ENCODE measurements at places on chromosomes 3 and 15. TPM values are rescaled to one million over a fixed set of nuclear protein-coding genes. Genes with fewer than 3 reads are reported as not detected.

The GNAT1 gene
- not detected for total RNA-seq

The PLSCR4 gene
- total RNA-seq = 0.12 TPM

DNA sequence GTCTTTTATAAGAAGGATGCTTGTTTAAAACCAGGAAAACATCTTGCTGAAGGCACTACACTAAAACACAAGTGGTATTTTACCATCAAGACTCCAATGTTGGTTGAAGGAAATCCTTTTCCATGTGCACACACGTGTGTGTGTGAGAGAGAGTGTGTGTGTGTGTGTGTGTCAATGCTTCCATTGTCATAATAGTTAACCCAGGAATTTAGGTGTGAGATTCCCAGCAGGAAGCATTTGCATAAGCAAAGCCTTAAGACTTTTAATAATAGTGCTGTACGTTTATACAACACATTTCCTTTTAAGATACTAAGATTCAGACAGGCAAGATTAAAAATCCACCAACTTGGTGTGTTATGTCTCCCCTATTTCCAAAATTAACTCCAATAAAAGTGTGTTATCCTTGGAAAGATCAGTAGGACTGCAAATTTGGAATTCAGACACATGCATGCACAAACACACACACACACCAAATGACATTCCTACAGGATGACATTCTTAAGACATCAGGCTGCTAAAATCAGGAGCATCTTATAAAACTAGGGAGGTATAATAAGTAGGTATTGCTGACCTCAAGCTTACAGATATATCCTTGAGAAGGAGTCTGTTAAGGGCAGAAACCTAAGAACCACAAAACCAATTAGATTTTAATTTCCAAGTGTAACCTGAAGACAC is 18.3 kb downstream of the LMCD1 start:
- no peaks in the 10 kb centered on the region for H3K27me3 ChIP-seq
- H3K27ac ChIP-seq = no peak overlapping the region
- no peak overlapping the region for H3K4me3 ChIP-seq
- peaks cover 9% of the 10 kb centered on the region for H3K4me1 ChIP-seq

DNA sequence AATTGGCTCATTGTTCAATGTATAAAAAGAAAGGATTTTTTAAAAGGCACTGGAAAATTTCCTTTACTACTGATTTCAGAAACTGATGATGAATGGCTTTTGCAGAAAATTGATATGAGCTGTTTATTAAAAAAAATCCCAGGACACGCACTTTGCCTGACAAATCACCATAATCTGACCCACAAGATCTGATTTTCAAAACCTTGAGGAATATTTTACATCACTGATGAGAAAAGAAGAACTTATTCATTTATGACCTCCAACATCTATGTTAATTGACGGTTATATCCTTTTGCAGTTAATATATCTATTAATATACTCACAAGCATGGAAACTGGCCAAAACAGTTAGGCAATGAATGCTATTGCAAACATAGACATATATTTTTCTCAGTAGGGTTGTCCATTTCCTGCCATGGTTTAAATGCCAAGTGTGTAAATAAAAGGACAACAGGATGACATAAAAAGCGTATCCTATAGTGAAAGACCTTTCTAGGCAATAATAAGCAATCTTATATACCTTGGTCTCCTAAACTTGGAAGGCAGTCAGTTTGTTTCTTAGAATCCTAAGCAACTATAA is 109.7 kb upstream of the SLC7A14 start:
- no peak for DNase-seq
- H3K36me3 ChIP-seq = no peaks in the 10 kb centered on the region
- H3K27ac ChIP-seq = no peak overlapping the region
- H3K4me1 ChIP-seq = no peaks in the 10 kb centered on the region
- peaks cover 2% of the 10 kb centered on the region for H3K27me3 ChIP-seq

- no peaks in the 10 kb centered on the region for H3K36me3 ChIP-seq
- H3K4me3 ChIP-seq = no peak overlapping the region
- DNase-seq = no peak
- H3K27me3 ChIP-seq = peaks cover 29% of the 10 kb centered on the region
- H3K27ac ChIP-seq = no peak overlapping the region
- no peaks in the 10 kb centered on the region for H3K4me1 ChIP-seq
These were observed 69.1 kb downstream of the MEGF11 start for GRCh38 chr15:66184492-66184891.

All from activated CD4-positive, alpha-beta T cell treated with anti-CD3 and anti-CD28 coated beads, Interleukin-2, amount 10 ng/mL, durations not matched to agents 7 days and 5 days (primary cell).